Dorsolateral prefrontal cortex (tissue), 122 donors: ENCODE measurements at places on chromosomes 1 and 21.

DNA sequence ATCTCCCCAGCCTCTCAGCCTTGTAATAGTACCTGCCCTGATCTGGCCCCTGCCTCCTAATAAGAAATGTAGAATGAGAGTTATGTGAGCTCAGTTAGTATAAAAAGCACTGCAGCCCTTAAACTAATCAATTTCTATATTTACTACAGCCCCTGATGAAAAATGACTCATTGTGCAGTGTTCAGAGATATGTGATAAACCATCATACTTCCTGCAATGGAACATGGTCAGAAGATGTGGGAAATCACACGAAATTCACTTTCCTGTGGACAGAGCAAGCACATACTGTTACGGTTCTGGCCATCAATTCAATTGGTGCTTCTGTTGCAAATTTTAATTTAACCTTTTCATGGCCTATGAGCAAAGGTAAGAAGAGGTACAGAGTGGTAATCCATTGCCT, 176.8 kb upstream of the PDE4B start:
- no peak for DNase-seq

- no peak for DNase-seq
These were observed 4.0 kb downstream of the MX1 start for GRCh38 chr21:41429925-41430491.

DNA sequence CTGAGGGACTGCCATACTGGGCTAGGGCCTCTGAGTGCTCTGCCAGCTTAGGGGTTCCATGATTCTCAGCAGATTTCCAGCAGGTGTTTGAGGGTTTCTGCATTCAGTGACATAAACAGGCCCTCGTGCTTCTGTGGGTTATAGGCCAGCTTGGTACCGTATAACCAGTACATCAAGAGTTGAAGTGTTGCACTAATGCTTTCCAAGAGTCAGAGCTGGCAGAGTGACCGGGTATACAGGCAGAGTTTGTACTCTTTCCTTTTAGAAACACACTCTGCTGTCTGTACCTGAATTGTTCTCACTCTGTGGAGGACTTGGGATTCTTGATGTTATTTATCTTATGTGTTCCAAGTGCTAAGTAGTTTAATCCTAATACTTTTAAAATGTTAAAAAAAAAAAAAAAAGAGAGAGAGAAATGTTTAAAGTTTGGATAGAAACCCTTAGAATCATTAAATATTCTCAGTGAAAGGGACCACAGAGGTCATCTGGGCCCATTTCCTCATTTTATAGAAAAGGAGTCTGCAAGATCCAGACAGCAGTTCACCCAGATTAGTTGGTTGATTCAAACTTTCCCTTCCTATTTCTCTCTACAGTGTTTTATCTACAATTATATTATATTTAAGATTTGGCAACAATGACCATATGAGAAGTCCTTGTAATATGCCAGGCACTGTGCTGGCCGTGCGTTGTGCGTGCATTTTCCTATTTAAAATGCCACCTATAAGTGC, 325.8 kb downstream of the KIF26B start:
- DNase-seq: no peak

GRCh38 chr1:6359216-6360116, 34.1 kb downstream of the ACOT7 start:
- DNase-seq: no peak

GRCh38 chr1:247561711-247562110, 12.8 kb downstream of the GCSAML start:
- DNase-seq: no peak

- no peak for DNase-seq
These were observed 197.8 kb downstream of the FOXD2 start for GRCh38 chr1:47635597-47635996.

DNA sequence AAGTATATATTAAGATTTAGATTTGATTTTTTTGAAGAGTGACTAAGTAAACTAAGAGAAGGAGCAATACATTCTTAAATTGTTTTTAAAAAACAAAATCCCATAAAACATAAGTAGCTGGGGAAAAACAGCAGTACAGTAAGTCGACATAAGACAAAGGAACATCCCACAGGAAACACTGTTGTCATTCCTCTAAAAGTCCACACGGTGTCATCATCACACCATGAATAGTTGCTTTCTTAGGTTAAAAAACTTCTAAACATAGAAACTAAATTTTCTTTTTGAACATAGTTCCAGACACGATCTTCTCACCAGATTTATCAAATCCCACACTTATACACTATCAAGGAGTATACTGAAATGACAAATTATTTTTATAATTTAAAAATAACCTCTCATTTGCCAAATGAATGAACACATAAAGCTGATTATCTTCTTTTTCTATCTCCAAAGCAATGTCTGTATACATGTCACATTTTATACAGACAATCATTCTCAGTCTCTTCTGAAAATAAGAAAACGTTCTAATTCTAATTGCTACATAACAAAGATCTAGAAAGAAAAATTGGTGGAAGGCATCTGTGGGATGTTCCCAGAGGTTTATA, 15.8 kb downstream of the ODF2L start:
- no peak for DNase-seq

GRCh38 chr1:11335417-11336056, 62.5 kb downstream of the UBIAD1 start:
- no peak for DNase-seq
